CD4-positive, alpha-beta T cell (primary cell): ENCODE measurements at places on chromosomes 2 and 18.

GRCh38 chr2:15527074-15527739 is 33.9 kb downstream of the NBAS start:
- no peak for DNase-seq

DNA sequence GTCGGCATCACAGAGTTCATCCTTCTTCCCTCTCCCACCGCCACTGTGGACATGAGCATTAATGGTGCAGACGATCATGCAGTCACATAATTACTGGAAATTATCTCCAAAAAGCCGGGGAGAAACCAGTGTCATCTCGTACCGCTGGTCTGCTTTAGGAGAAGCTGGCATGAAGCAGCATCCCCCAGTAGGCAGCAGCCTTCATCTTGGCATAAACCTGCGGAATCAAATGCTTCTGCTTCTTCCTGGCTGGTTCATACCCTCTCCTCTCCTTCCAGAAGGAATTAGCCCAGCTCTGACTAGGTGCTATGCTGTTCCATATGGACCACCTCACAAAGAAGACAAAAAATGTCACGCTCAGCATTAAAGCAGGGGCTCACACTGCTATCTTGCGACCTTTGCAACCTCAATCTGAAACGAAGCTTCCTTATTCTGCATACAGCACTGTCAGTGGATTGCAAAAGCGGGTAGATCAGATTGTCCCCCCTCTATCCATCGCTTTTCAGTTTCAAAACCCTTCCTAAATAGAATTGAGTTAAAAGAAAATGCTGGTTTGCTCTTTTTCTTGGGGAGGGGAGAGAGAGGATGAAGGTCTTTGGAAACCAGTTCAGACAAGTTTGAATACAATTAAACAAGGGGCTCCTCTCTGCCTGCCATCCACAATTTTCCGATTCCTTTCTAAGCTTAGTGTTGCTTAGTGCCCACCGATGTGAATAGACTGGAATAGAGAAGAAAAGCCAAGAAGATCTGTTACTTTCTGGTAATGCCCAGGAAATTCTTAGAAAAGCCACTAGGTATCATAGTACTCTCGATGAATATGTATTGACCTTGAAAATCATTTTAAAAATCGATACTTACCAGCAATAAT is 212.1 kb upstream of the ZNF521 start:
- no peak for DNase-seq

GRCh38 chr2:871926-872680 is 78.5 kb upstream of the SNTG2 start:
- DNase-seq = no peak

DNA sequence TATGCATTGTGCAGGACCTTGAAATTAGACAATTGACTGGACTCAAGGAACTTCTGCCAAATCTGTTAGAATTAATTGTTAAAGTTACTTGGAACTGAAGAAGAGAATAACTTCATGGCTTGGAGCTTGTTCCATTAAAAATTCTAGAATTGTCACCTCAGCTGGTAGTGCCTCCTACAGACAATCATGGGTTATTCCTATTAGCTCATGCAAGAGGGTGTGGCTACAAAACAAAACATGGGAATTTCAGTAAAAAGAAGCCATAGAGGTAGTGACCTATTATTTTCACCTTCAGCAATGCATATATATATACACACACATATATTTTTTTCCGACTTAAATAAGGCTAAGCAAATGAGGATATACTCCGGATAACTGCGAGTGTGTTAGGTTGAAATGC is 181.9 kb upstream of the DTNA start:
- DNase-seq = no peak

DNA sequence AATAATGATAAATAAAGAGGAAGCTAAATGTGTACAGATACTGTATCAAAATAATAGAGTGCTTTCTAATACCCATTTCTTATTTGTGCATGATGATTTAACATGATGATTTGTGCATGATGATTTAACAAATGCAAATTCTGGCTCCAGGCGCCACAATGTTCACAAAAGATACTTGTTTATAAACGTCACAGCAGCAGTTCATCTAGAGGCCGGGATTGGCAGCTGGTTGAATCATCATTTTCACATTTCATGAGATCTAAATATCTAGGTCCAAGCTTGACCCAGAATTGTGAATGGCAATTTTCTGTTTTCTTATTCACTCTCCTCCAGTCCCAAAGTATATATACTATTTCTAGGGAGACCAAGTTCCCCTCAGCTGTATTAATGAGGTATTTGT is 322.0 kb downstream of the SUCLG1 start:
- no peak for DNase-seq

- no peak for DNase-seq
Observed at GRCh38 chr2:174878537-174879147, 114.4 kb upstream of the CHRNA1 start.

DNA sequence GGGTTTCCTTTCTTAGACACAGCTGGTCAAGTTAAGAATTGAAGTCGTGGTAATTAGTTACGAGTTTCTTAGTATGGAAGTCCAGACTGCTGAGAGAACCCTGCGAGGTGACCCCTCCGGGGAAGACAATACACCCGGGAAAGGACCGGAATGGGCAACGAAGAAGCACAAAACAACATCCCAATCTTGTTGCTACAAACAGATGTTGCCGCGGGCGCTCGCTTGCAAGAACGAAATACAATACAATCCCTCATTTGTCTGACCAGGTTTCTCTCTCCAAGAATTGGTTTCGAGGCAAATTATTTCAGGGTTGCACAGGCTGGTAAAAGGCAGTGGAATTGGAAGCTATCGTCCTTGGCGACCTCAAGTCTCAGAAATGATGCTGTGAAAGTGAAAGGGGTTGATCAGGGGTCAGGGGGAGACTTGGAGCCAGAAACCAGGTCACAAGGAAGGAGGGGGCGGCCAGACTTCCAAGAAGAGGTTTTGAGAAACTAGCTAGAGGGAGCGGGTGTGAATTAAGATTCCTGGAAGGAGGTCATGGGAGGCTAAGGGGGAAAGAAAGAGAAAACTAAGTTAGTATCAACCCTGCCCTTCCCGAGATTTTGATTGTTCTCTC is 401.9 kb downstream of the HRH4 start:
- no peak for DNase-seq

GRCh38 chr2:6814869-6815268 is 50.8 kb downstream of the CMPK2 start:
- no peak for DNase-seq

DNA sequence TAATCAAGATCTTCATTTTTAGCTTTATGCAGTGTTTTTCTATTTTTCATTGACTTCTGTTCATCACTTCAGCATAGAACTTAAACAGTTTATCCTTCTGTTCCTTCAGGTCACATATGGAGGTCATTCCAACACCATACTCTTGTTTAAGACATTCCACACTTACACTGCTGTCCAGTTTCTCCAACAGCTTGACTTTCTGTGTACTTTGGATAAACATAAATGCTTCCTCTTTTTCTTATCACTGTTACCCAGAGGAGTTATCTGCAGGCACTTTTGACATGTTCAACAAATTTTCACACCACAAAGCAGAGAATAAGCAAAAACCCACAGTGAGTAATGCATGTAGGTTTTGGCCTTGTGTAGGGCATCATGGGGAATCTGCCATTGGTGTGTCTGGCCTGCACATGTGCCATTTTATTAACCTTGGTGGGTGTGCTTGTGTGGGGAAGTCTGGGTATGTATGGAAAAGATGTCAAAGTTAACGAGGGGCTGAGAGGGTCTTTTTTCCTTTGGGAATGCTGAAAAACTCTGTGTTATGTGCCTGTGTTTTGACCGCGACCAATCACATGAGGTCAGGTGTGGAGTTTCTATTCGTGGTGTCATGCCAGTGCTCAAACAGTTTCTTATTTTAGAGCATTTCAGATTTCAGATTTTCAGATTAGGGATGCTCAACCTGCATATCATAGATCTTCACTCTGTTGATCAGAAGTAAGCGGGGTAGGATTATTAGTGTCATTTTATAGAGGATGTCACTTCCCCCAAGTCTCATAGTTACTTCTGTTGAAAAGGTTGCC is 53.9 kb upstream of the ACVR1 start:
- no peak for DNase-seq

GRCh38 chr18:68431111-68431921 is 283.6 kb downstream of the TMX3 start:
- no peak for DNase-seq
